ENCODE measurements at places on chromosomes 13 and 19.

- DNase-seq: no peak
These were observed 136.0 kb upstream of the MIR17HG start for GRCh38 chr13:91211510-91211909.

GRCh38 chr13:52780611-52781010, 41.0 kb upstream of the CNMD start:
- no peak for DNase-seq

GRCh38 chr13:48334534-48335127, 31.1 kb downstream of the RB1 start:
- DNase-seq: no peak

DNA sequence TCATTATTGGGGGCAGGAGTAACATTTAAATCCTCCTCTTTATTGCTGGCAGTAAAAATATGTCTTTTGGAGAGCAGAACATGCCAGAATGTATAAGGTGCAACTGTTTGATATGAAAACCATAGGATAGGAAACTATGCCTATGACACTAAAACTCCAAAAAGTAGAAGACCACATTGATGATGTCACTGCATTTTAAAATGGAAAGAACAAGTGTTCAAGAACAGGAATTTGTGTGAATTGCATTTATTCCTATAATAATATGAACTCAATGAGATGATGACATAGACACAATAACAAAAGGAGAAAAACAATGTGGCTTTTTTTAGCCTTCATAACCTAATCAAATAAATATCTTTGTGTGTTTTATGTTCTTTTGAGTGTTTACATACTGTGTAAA, 3.7 kb upstream of the ZNF225 start:
- no peak for DNase-seq

- DNase-seq: peak; percentile 56
These were observed 1.9 kb downstream of the CNN2 start for GRCh38 chr19:1028062-1028926.

- DNase-seq: no peak
These were observed 387.2 kb upstream of the ATXN8OS start for GRCh38 chr13:69720278-69720983.

GRCh38 chr13:27860743-27861142, 59.1 kb upstream of the PDX1 start:
- no peak for DNase-seq

DNA sequence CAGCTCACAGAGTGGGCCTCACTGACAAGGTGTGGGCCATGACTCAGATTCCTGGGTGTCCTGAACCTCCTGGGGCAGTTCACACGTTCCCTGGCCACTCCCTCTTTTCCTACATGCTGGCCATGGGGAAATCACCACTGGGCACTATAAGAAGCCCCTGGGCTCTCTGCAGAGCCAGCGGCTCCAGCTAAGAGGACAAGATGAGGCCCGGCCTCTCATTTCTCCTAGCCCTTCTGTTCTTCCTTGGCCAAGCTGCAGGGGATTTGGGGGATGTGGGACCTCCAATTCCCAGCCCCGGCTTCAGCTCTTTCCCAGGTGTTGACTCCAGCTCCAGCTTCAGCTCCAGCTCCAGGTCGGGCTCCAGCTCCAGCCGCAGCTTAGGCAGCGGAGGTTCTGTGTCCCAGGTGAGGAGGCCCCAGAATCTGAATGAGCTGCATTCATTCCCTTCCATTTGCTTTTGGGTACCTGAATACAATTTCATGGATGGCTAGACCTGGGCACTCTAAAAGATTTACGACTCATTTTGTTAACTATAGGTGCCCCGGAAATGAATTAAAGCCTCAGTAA, at the start of gene OLFM4:
TSS of gene OLFM4 (plus strand) at position 177 of the 567 bp plus-strand sequence. CDS start at position 201, 24 bp downstream.
- no peak for DNase-seq

GRCh38 chr13:24277761-24278160, 31.6 kb upstream of the C1QTNF9 start:
- no peak for DNase-seq

- no peak for DNase-seq
These were observed 66.0 kb upstream of the ZNF527 start for GRCh38 chr19:37304884-37305255.

- no peak for DNase-seq
These were observed 69.7 kb downstream of the RASA3 start for GRCh38 chr13:114062754-114063153.

GRCh38 chr19:40104754-40105153, 14.0 kb upstream of the ZNF780A start:
- DNase-seq: no peak

- DNase-seq: no peak
These were observed 12.1 kb downstream of the KDM4B start for GRCh38 chr19:4980838-4981680.

- DNase-seq: no peak
These were observed 25.2 kb downstream of the ARL11 start for GRCh38 chr13:49653478-49653877.

DNA sequence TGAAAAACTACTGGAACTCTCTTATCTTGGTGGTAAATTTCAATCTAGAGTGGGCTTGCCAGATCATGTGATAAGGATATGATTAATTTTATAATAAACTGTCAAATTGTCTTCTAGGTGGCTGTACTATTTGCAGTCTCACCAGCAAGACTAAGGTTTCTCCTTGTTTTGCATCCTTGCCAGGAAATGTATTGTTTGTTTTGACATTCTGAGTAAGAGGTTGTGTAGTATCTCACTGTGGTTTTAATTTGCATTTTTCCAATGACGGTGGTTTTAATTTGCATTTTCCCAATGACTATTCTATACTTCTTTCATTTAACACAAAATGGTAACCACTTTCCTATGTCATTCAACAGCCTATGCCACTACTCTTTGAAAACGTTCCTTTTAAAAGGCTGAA, 2.0 kb downstream of the CAB39L start:
- no peak for DNase-seq

DNA sequence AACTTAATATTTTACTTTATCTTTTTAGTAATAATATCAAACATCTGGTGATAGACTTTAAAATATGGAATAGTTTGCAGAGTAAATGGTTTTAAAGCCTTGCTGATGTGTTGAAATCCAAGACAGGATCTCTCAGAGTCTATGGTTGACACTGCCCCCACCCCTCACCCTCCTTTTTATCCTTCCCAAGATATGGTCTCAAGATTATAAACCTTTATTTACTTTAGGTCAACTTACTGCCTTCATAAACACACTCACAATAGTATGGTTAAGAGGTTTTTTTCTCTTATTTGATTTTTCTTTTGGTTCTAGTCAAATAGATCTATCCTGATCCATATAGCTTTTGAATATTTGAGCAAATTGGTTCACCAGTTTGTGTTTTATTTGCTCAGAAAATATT, 39.0 kb downstream of the PAN3 start:
- DNase-seq: no peak

DNA sequence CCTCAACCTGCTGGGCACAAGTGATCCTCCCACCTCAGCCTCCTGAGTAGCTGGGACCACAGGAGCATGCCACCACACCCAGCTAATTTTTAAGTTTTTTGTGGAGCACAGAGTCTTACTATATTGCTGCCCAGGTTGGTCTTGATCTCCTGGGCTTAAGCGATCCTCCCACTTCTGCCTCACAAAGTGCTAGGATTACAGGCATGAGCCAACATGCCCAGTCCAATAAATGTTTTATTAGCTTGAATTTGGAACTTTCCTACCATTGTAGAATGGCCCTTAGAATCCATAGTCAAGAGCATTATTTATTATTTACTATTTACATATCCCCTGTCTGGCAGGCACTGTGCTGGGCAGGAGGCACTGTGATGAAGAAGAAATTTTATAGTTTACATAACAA, 39.6 kb upstream of the CLDN10 start:
- no peak for DNase-seq

- no peak for DNase-seq
These were observed 4.3 kb downstream of the HPN start for GRCh38 chr19:35045667-35046300.

DNA sequence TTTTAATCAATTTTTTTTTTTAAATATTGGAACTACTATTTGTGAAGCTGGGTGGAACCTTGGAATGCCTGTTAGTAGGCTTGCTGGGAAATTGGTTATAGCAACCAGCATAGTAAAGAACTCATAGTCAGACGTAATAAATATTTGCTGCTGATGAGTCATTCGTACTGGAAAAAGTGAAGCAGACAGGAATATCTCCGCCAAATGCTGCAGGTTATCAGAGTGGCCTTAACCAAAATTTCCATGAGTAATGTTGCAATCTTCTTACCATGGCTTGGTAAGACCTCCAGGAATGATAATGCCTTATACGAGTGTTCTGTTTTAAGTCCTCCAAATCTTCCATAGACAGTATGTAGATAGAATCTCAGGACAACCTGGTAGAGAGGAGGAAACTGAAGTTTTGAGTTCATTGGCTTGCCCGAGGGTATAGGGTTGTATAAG, 34.2 kb downstream of the MBNL2 start:
- no peak for DNase-seq

- DNase-seq: no peak
These were observed 19.0 kb downstream of the EPS8L1 start for GRCh38 chr19:55094456-55095259.

GRCh38 chr13:38900188-38900587, 90.4 kb downstream of the STOML3 start:
- DNase-seq: no peak

- no peak for DNase-seq
These were observed 1238.9 kb upstream of the MIR17HG start for GRCh38 chr13:90108547-90108946.

DNA sequence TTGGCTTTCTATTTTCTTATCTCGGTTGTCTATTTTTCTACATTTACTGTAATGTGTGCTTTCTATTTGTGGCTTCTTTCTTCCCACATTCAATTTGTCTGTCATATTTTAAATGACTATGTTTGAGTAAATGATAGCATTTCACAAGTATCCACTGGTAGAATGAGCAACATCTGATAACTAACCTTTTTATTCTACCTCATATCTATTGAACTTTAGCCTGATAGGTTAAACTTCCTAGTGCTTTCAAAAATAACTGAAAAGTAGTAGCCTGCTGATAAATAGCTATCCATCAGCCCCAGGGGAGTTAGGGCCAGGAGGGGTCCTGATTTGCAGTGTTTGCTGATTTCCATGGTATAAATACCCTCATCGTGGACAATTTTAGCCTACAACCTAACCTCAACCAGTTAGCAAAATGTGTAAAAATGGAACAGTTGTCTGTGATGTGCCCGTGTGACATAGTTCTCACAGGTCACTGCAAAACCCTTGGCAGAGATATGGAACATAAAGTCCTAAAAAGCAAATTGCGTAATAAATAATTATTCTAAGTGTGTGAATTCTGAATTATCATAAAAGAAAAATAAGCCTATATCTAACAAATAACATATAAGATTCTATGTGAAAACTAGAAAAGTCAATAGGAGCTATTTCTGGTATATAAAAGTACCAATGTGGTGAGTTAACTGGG, 32.1 kb downstream of the KCTD12 start:
- no peak for DNase-seq

Measured in activated T-cell treated with anti-CD3 and anti-CD28 coated beads for 1 hour (primary cell).